Stimulated activated CD8-positive, alpha-beta memory T cell treated with anti-CD3 and anti-CD28 coated beads, Interleukin-15, amount 100 ng/mL, for 4 hours (primary cell): ENCODE measurements at places on chromosomes 7 and 10.

- DNase-seq, result no peak
Observed at GRCh38 chr10:44258019-44258418, 126.9 kb downstream of the CXCL12 start.

- no peak for DNase-seq
Observed at GRCh38 chr7:30001998-30002397, 12.4 kb upstream of the SCRN1 start.

- DNase-seq, result no peak
Observed at GRCh38 chr7:76091506-76091905, 43.6 kb downstream of the MDH2 start.

- DNase-seq, result no peak
Observed at GRCh38 chr10:71865561-71866041, 14.6 kb upstream of the PSAP start.

- no peak for DNase-seq
Observed at GRCh38 chr10:28587970-28588290, 55.0 kb downstream of the WAC start.

- DNase-seq, result no peak
Observed at GRCh38 chr10:28836435-28836743, 159.1 kb downstream of the BAMBI start.
